ENCODE measurements at places on chromosomes 5 and 9. TPM values are rescaled to one million over a fixed set of nuclear protein-coding genes. Genes with fewer than 3 reads are reported as not detected.

- H3K27me3 ChIP-seq = no peaks in the 10 kb centered on the region
- no peak overlapping the region for H3K27ac ChIP-seq
- no peaks in the 10 kb centered on the region for H3K4me1 ChIP-seq
- no peak for DNase-seq
Observed at GRCh38 chr9:6576987-6577386, 68.5 kb downstream of the GLDC start.

GRCh38 chr5:127313847-127314473, 23.4 kb downstream of the MEGF10 start:
- H3K36me3 ChIP-seq = no peaks in the 10 kb centered on the region
- no peaks in the 10 kb centered on the region for H3K27me3 ChIP-seq
- DNase-seq = no peak
- H3K27ac ChIP-seq = no peak overlapping the region

GRCh38 chr9:99356512-99356971, 134.5 kb downstream of the SEC61B start:
- H3K36me3 ChIP-seq = no peaks in the 10 kb centered on the region
- H3K4me1 ChIP-seq = peaks cover 3% of the 10 kb centered on the region
- peaks cover 26% of the 10 kb centered on the region for H3K27me3 ChIP-seq
- no peak overlapping the region for H3K27ac ChIP-seq
- DNase-seq = no peak
- H3K4me3 ChIP-seq = no peak overlapping the region

- peaks cover 46% of the 10 kb centered on the region for H3K36me3 ChIP-seq
- peaks cover 40% of the 10 kb centered on the region for H3K4me1 ChIP-seq
- peak overlapping the region; percentile 98 for H3K27ac ChIP-seq
- peak overlapping the region; percentile 100 for H3K4me3 ChIP-seq
Observed at GRCh38 chr9:125240649-125240999, 519 bp downstream of the HSPA5 start.

GRCh38 chr9:77290373-77290772, 113.0 kb downstream of the VPS13A start:
- no peak for DNase-seq
- no peaks in the 10 kb centered on the region for H3K27me3 ChIP-seq
- no peaks in the 10 kb centered on the region for H3K4me1 ChIP-seq
- H3K4me3 ChIP-seq = no peak overlapping the region
- no peak overlapping the region for H3K27ac ChIP-seq
- no peaks in the 10 kb centered on the region for H3K36me3 ChIP-seq

- no peak for DNase-seq
- H3K4me3 ChIP-seq = no peak overlapping the region
- peaks cover 3% of the 10 kb centered on the region for H3K4me1 ChIP-seq
- no peaks in the 10 kb centered on the region for H3K36me3 ChIP-seq
Observed at GRCh38 chr9:127222388-127223095, 42.0 kb upstream of the GARNL3 start.

GRCh38 chr9:113548221-113549041, 84.9 kb downstream of the RGS3 start:
- DNase-seq = peak; percentile 86
- H3K27ac ChIP-seq = peak overlapping the region; percentile 26
- H3K27me3 ChIP-seq = no peaks in the 10 kb centered on the region
- no peaks in the 10 kb centered on the region for H3K36me3 ChIP-seq

GRCh38 chr9:113648586-113648985, 185.1 kb downstream of the RGS3 start:
- H3K27me3 ChIP-seq = no peaks in the 10 kb centered on the region
- no peak overlapping the region for H3K4me3 ChIP-seq
- no peak overlapping the region for H3K27ac ChIP-seq
- H3K36me3 ChIP-seq = no peaks in the 10 kb centered on the region
- H3K4me1 ChIP-seq = peaks cover 18% of the 10 kb centered on the region

GRCh38 chr5:139912158-139912557, 116.5 kb downstream of the PSD2 start:
- no peaks in the 10 kb centered on the region for H3K4me1 ChIP-seq
- no peak overlapping the region for H3K27ac ChIP-seq
- DNase-seq = no peak
- no peaks in the 10 kb centered on the region for H3K36me3 ChIP-seq
- no peak overlapping the region for H3K4me3 ChIP-seq

GRCh38 chr5:43646992-43647391, 44.0 kb downstream of the NNT start:
- no peak for DNase-seq
- H3K27ac ChIP-seq = no peak overlapping the region
- peaks cover 14% of the 10 kb centered on the region for H3K4me1 ChIP-seq
- no peaks in the 10 kb centered on the region for H3K27me3 ChIP-seq

- H3K36me3 ChIP-seq = no peaks in the 10 kb centered on the region
- H3K27ac ChIP-seq = no peak overlapping the region
- H3K4me1 ChIP-seq = no peaks in the 10 kb centered on the region
- H3K27me3 ChIP-seq = peaks cover 2% of the 10 kb centered on the region
Observed at GRCh38 chr9:121593066-121593465, 58.4 kb upstream of the DAB2IP start.

The GDA gene
- not detected for total RNA-seq

The DND1 gene
- total RNA-seq = 1.4 TPM

The ANGPTL2 gene
- total RNA-seq = 17.5 TPM

The AFAP1L1 gene
- total RNA-seq = 8.3 TPM

The SHISAL2B gene
- not detected for total RNA-seq

The DBH gene
- not detected for total RNA-seq

The SLC24A2 gene
- total RNA-seq = 0.16 TPM

All from astrocyte (in vitro differentiated cells and primary cell).